ENCODE measurements at places on chromosomes 11 and 22.

DNA sequence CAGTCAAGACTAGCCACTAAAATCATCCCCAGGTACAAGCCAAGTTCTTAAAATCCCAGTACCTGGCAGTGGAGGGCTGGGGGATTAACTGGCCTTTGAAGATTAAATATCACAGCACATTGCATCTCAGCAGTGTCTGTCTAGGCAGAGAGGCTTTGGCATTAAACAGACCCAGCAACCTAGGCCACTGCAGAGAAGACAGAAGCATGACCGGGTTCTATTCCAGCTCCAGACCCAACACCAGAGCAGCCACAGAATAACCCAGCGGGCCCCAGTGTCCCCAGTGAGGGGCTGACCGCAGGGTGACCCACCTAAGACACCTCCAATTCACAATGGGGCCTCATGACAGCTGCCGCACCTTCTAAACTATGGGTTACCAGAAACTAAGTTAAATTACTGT, 88.2 kb downstream of the SHANK2 start:
- no peak for DNase-seq

DNA sequence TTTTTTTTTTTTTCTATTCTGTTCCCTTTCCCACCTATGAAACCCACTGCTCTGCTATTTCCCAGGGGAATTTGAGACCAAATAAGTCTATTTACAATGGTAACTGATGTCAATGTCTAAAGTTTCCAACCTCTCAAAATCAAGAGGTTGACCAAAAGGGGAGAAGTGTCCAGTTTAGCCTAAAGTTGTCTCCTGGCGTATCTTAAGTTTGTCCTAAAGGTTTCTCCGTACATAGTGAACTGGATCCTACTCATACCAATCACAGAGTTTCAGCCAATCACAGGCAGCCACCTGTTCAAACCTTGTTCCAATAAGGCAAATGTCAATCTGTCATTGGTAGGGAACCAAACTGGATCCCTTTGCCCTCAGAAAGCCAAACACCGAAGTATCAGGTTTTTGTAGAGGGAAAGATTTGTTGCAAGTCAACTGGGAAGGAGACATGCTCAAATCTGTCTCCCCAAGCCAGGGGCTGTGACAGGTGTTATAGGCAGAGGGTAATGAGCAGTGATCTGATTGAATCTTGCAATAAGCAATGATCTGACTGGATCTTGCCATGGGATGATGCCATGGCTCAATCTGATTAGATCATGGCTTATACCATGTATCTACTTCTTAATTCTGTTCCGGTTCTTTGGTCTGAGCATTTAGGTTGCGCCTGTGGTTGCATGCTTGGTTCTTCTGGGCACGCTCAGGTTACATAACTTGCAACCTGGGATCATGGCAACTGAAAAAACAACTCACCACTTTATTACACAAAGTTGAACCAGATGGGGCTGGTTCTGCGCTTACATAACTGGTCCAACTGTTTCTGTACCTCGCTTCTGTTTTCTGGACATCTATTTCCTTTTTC, 1.1 kb upstream of the VPS37C start:
- DNase-seq = no peak

DNA sequence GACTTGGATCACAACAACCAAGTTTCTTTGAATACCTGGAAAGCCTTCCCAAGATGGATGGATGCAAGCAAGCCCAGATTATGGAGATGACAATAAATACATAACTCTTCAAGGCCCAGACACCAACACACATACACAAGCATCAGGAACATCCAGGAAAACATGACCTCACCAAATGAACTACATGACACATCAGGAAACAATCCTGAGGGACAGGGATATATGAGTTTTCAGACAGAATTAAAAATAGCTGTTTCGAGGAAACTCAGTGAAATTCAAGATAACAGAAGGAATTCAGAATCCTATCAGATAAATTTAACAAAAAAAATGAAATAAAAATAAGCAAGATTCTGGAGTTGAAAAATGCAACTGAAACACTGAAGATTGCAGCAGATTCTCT, 659.4 kb downstream of the METTL15 start:
- peak; percentile 21 for DNase-seq

GRCh38 chr11:68031144-68031464, 623 bp downstream of the NDUFS8 start:
- DNase-seq = no peak

- no peak for DNase-seq
Measured at GRCh38 chr22:26463101-26463661, 20.4 kb downstream of the HPS4 start.

- no peak for DNase-seq
Measured at GRCh38 chr11:115420505-115420904, 83.7 kb downstream of the CADM1 start.

GRCh38 chr11:110989428-110990133, 255.9 kb upstream of the POU2AF2 start:
- no peak for DNase-seq

- peak; percentile 26 for DNase-seq
Measured at GRCh38 chr11:5123802-5124521, 14.2 kb downstream of the OR52A5 start.

DNA sequence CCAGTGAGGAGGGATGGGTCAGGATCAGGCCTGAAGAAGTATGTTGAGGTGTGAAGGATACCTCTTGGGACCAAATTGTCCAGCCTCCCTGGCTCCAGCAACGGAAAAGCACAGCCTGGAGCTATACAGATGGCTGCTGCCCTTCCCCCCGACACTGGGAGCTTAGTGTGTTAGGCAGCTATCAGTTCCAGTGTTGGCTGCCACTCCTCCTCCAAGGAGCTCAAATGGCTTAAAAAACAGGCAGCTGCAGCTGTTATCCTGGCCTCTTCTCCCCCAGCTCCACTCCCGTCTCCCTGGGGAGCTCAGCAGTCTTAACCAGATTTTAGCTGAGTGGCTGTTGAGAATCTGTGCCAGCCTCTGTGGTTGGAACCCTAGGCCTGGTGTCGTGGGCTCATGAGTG, 225.0 kb downstream of the JRKL start:
- no peak for DNase-seq

Measured in hepatic stellate cell (primary cell).